WTC11 (cell line): ENCODE measurements at places on chromosomes 1 and 21. TPM values are rescaled to one million over a fixed set of nuclear protein-coding genes. Genes with fewer than 3 reads are reported as not detected.

GRCh38 chr1:207893737-207894582 lies 17.0 kb downstream of the CD34 start:
- no peak for DNase-seq

DNA sequence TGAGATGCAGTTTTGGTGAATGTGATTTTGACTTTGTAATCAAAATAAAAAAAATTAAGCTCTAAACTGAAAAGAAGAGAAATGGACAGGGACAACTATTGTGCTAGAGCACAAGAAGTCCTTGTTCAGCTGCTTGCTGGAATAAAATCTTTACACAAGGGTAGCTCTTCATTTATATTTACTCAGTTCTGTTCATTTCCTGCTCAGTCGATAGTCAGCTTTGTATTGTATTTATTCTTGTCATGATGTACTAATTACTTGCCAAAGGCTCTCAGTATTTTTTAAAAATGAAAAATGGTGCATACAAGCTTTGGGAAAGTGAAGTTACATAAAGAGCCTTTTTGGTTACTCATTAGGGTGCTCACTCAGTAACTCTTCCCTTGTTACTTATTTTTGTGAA lies 17.8 kb downstream of the F5 start:
- no peak for DNase-seq

DNA sequence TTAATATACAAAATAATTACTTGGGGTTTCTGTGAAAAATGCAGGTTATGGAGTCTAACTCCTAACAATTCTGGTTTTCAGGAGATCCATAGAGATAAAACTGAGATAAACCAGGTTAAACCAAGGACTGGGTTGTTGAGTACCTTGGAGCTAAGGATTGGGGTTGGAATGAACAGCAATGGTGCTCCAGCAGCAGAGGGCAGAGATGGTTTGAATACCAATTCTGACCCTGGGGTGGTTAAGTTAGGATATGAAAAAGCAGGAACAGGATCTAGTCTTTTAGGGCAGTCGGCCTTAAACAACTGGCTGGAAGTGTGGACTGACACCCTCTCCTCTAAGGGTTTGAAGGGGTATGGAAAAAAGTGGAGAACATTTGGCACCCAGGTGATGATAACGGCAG lies 53.0 kb downstream of the UROD start:
- DNase-seq: no peak

PLA2G2D gene
- not detected in 3 replicates for total RNA-seq

GRCh38 chr1:222861062-222861461 lies 46.2 kb downstream of the DISP1 start:
- no peak for DNase-seq

DNA sequence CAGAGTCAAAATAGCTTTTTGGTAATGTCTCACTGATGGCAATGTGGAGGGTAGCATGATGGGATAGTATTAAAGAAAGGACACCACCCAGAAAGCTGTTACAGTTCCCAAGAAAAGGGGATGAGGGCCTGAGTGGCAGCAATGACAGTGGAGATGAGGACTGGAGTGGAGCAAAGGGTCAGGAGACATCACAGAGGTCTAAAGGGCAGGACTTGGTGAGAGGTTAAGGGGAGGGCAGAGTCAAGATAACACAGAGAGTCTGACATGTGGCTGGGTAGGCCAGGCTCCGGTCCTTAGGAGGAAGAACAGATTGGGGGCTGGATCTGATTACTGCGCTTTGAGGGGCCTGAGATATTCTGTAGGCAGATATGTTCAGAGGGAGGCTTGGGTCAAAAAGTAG lies 19.3 kb downstream of the ELF3 start:
- no peak for DNase-seq
